ENCODE measurements at places on chromosomes 3 and 15.

GRCh38 chr3:120614765-120615164, 18.6 kb downstream of the NDUFB4 start:
- H3K4me1 ChIP-seq: no peaks in the 10 kb centered on the region
- DNase-seq: no peak
- no peaks in the 10 kb centered on the region for H3K27me3 ChIP-seq
- no peak overlapping the region for H3K4me3 ChIP-seq
- no peaks in the 10 kb centered on the region for H3K36me3 ChIP-seq

DNA sequence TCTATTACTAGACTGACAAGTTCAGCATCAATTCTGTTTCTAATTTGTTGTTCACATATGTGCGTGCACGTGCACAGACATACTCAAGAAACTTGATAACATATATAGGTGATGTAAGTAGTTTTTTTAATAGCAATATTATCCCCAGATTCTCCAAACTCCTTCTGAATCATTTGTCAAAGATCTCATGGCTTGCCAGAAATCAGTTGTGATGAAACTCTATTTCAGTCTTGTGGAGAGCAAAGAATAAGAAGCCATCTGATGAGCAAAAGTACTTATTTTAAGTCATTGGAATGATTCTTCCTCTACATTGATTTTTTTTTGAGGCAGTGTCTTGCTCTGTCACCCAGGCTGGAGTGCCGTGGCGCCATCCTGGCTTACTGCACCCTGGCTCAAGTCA, 167.0 kb upstream of the TBL1XR1 start:
- no peak overlapping the region for H3K4me3 ChIP-seq
- H3K27me3 ChIP-seq: no peaks in the 10 kb centered on the region
- no peak overlapping the region for H3K27ac ChIP-seq
- H3K4me1 ChIP-seq: peaks cover 8% of the 10 kb centered on the region
- no peak for DNase-seq

DNA sequence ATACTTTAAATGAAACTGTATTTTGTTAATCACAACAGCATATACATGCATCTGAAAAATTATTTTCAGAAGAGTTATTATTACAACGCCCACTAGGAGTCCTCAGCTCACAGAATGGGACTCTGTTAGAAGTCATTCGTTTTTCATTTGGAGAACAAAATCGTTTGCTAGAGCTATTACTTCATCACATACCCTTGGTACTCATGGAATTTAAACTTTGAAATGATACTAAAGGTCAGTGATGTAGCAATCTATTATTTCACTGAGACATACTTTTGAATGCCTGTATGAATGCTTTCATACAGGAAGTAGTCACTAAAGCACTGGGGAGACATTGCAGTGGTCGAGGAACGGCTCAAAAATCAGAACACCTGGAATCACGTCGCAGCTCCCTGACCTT, 198.1 kb downstream of the MBNL1 start:
- H3K4me1 ChIP-seq: no peaks in the 10 kb centered on the region
- no peak overlapping the region for H3K27ac ChIP-seq
- no peaks in the 10 kb centered on the region for H3K36me3 ChIP-seq
- H3K4me3 ChIP-seq: no peak overlapping the region
- H3K27me3 ChIP-seq: no peaks in the 10 kb centered on the region

DNA sequence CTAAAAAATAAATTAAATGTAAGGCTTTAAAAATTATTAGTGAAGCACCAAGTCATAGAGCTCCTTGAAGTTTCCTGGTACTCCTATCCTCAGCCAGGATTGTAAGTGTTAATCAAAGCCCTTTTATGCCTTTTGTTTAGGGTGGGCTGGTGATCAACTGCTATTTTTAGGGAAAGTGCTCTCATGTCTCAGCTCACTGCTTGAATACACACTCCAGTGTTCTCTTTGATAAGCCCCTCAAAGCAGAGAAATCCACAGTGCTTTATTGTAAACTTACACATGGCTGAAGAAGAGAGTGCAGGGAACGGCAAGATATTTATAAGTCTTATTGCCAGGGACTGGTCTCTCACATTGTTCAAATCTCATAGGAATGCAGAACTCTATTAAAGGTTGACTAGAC, 156.4 kb upstream of the AZI2 start:
- no peak overlapping the region for H3K4me3 ChIP-seq
- H3K27me3 ChIP-seq: no peaks in the 10 kb centered on the region
- H3K36me3 ChIP-seq: no peaks in the 10 kb centered on the region
- peaks cover 3% of the 10 kb centered on the region for H3K4me1 ChIP-seq
- DNase-seq: no peak
- no peak overlapping the region for H3K27ac ChIP-seq

GRCh38 chr3:139319428-139320402, 24.1 kb upstream of the MRPS22 start:
- no peaks in the 10 kb centered on the region for H3K4me1 ChIP-seq
- no peaks in the 10 kb centered on the region for H3K36me3 ChIP-seq
- H3K27ac ChIP-seq: no peak overlapping the region
- no peaks in the 10 kb centered on the region for H3K27me3 ChIP-seq
- no peak overlapping the region for H3K4me3 ChIP-seq

GRCh38 chr15:52361975-52362494, 66.4 kb upstream of the MYO5C start:
- no peak overlapping the region for H3K4me3 ChIP-seq
- no peaks in the 10 kb centered on the region for H3K27me3 ChIP-seq
- H3K36me3 ChIP-seq: no peaks in the 10 kb centered on the region
- no peaks in the 10 kb centered on the region for H3K4me1 ChIP-seq
- no peak overlapping the region for H3K27ac ChIP-seq

- no peaks in the 10 kb centered on the region for H3K27me3 ChIP-seq
- H3K36me3 ChIP-seq: no peaks in the 10 kb centered on the region
- no peak overlapping the region for H3K4me3 ChIP-seq
Observed at GRCh38 chr3:126109880-126110235, 25.9 kb upstream of the SLC41A3 start.

DNA sequence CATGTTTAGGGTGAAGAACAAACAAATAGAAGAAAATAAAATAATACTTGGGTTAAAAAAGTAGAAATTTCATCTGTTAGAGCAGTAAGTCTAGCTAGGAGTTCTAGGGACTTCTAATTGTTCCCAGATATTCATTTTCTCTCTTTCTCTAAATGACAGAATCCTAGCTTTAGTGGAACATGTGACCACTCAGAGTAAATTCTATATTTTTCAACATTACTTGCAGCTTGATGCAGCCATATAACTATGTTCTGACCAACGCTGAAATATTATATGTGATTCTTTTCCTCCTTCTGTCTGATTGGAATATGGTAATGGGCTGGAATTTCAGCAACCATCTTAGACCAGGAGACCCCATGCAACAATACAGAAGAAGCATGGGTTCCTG, 8.1 kb downstream of the PTX3 start:
- no peaks in the 10 kb centered on the region for H3K4me1 ChIP-seq
- no peaks in the 10 kb centered on the region for H3K27me3 ChIP-seq
- no peak for DNase-seq
- H3K27ac ChIP-seq: no peak overlapping the region

Measured in uterus (tissue), 4 donors.